ENCODE measurements at places on chromosomes 16 and 17.

DNA sequence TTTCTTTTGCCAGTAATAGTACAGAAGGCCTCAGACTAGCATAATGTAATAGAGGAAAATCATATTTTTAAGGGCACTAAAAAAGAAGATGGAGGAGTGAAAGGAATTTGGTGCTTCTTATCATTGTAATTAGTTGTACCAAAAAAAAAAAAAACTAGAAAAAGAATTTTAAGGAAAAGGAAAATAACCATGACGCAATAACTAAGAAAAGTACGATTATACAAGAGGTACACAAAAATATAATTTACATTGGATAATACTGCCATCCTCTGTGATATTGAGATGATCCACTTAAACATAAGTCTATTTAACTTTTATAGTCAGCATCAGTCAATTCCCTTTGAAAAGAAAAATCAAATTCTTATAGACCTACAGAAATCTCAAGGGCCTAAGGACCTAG is 146.7 kb upstream of the IRX5 start:
- DNase-seq: no peak

- DNase-seq: no peak
Measured at GRCh38 chr16:67241008-67241900, 6.0 kb downstream of the FHOD1 start.

DNA sequence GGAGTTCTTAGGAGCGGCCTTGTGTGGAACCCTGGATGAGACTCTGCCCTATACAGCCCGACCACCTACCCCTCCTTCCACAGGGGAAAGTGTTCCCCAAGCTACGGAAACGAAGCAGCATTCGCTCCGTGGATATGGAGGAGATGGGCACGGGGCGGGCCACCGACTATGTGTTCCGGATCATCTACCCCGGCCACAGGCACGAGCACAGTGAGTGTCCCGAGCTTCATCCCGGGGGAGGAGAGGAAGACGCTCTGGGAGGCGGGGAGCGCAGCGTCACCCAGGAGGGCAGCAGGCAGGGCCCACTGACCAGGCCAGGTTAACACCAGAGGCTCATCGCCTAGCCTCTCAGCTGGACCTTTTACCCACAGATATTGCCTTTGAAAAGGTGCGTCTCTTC is 27.8 kb downstream of the SGSM2 start:
- no peak for DNase-seq

- no peak for DNase-seq
Measured at GRCh38 chr16:59886021-59886420, 1151.9 kb upstream of the GOT2 start.

DNA sequence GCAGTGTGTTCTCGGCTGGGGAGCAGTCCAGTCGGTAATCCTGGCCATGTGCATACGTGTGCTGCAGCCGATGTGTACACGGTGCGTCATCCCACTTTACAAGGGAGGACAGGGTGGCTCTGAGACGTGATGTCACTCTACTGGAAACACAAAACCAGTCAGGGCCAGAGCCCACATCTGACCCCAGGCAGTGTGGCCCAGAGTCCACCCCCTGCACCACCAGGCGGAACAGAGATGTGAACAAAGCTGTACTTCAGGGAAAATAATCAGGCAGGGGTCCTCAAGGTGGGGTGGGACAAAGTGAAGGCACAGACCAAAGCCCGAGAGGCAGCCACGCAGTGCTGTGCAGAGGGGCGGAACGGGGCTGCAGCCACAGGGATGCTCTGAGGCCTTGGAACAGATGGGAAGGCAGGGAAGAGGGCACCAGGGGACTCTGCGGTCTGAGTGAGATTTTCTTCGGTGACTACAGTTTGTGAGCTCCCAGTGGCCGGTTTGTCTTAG is 181.5 kb downstream of the ZNF423 start:
- no peak for DNase-seq
